K562 (cell line): ENCODE measurements at places on chromosomes 1 and 21. TPM values are rescaled to one million over a fixed set of nuclear protein-coding genes. Genes with fewer than 3 reads are reported as not detected.

The HCRTR1 gene
- not detected in 2 replicates for total RNA-seq

The PODN gene
- total RNA-seq, result 0.09 TPM in 1 of 2 replicates, not detected in the other

- H3K27ac ChIP-seq, result peak overlapping the region; percentile 88
- H3K27me3 ChIP-seq, result no peaks in the 10 kb centered on the region
- no peaks in the 10 kb centered on the region for H3K36me3 ChIP-seq
- H3K4me3 ChIP-seq, result no peak overlapping the region
- peak; percentile 68 for DNase-seq
These were observed 16.6 kb upstream of the PTP4A2 start for GRCh38 chr1:31954607-31955283.

DNA sequence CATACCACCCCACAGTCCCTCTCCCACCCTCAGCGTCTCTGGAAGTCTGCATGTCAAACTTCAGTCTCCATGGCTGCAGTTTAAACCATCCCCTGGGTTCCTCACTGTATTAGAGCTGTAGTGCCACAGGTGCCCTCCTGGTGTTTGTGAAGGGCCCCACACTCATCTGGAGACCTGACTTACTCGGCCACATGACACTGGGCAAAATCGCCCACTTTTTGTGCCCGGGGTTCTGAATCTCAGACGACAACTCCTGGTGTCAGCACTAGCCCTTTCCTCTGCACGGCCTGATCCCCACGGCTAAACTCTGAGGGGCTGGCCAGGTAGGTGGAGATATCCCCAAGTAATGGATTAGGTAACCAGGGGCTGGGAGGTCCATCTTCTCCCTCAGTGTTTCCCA, 6.5 kb downstream of the INKA2 start:
- H3K4me3 ChIP-seq, result no peak overlapping the region
- H3K27me3 ChIP-seq, result peaks cover 39% of the 10 kb centered on the region
- no peaks in the 10 kb centered on the region for H3K36me3 ChIP-seq
- no peak overlapping the region for H3K27ac ChIP-seq
- peaks cover 11% of the 10 kb centered on the region for H3K4me1 ChIP-seq
